Naive B cell (primary cell): ENCODE measurements at places on chromosomes 5 and 9.

DNA sequence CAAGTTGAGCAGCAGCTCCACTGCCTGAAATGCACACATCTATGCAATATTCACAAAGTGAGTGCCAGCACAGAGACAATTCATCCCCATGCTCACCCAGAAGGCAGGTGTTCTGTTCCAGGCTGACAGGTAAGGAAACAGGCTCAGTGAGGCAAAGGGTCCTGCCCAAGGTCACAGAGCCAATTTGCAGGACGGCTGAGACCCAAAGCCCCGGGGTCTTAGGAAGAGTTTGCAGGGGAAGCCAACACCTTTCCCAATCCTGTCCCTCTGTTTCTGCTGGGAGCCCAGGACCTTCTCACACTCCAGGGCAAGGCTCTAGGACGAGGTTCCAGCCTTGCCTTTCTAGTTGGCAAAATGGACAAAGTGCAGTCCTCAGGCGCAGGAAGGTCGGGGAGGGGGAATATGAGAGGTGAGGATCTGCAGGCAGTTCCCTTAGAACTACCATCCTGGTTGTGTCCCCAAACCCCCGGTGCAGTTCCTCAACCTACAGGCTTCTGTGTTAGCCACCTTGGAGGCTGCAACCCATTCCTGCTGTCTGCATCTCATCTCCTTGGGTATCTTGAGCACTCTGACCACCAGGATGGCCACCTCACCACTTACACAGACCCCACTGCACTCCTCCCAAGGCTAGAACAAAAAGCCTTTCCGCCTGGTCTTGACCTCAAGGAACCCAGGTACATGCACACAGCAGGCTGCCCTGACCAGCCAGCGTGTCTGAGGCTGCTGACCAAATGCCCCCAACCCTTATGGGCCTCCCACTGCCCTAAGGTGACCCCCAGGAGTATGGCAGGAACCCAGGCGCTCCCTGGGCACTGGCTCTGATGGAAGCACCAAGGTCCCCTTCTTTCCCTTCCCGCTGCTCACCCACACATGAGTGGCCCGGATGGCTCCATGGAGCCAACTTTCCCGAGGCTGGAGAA lies 1.9 kb upstream of the BRD3 start:
- no peak for DNase-seq

GRCh38 chr5:83450183-83450966 lies 21.2 kb upstream of the VCAN start:
- DNase-seq = no peak

- DNase-seq = no peak
Observed at GRCh38 chr9:1927546-1927945, 87.6 kb upstream of the SMARCA2 start.

GRCh38 chr9:31700252-31701045 lies 684.0 kb upstream of the ACO1 start:
- DNase-seq = no peak

GRCh38 chr5:179370490-179371120 lies 25.3 kb upstream of the ADAMTS2 start:
- no peak for DNase-seq

- no peak for DNase-seq
Observed at GRCh38 chr5:95237324-95237723, 47.6 kb downstream of the MCTP1 start.

DNA sequence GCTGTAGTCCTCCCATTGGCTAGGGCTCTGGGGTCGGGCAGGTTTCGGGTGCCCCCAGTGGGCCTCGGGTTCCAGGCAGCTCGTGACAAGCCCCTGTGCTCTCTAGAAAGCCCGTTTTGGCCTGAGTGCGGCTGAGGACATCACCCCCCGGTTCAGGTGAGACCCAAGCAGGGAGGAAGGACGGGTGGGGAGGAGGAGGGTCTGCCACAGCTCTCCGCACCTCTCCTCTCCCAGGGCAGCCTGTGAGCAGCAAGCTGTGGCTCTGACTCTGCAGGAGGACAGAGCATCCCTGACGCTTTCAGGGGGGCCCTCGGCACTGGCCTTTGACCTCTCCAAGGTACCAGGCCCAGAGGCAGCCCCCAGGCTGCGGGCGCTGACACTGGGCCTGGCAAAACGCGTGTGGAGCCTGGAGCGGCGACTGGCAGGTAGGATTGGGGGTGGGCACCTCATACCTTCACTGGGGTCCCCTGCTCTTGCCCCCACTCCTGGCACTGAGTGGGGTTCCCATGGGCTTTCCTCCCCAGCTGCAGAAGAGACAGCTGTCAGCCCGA lies 672 bp downstream of the PAXX start:
- DNase-seq = no peak

GRCh38 chr9:125867751-125868415 lies 120.7 kb downstream of the PBX3 start:
- no peak for DNase-seq

- DNase-seq = no peak
Observed at GRCh38 chr5:75460532-75460931, 50.9 kb downstream of the CERT1 start.

GRCh38 chr5:98836175-98836574 lies 62.7 kb downstream of the RGMB start:
- DNase-seq = no peak

DNA sequence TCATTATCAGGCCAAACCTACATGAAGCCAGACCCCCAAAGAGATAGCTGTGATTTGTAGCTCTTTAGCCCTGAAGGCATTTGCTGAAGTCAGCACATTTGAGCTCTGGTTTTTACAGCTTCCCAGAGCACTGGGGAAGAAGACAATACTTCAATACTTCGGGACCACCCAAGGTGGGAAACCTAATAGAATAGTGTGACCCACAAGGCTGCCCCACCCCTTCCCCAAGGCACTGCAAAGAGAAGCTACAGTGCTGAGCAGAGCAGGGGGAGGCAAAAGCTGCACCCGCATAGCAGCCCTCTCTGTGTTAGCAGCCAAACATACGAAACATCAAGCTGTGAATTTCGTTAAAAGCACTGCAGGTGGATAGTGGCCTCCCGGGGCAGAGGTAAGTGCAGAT lies 87.3 kb downstream of the HSD17B3 start:
- DNase-seq = no peak

- DNase-seq = no peak
Observed at GRCh38 chr5:151183456-151184245, 26.1 kb upstream of the ANXA6 start.

GRCh38 chr5:120703918-120704587 lies 240.0 kb downstream of the PRR16 start:
- no peak for DNase-seq

DNA sequence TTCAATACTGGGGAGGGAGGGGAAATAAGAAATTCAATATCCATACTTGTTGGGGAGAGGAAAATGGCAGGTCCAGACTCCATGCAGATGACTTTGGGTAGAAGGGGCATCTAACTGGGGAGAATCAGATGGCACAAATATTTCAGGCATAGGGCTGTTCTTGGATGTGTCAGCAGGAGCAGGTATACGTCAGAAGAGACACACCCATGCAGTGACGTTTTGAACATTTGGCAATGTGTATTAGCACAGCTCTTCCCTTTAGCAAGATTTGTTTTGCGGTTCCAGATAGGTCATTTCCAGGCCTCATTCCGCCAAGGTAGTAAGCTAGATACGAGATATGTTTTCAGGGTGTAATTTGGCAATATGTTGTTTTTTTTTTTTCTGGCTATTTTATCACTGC lies 187.2 kb upstream of the CDH10 start:
- no peak for DNase-seq

DNA sequence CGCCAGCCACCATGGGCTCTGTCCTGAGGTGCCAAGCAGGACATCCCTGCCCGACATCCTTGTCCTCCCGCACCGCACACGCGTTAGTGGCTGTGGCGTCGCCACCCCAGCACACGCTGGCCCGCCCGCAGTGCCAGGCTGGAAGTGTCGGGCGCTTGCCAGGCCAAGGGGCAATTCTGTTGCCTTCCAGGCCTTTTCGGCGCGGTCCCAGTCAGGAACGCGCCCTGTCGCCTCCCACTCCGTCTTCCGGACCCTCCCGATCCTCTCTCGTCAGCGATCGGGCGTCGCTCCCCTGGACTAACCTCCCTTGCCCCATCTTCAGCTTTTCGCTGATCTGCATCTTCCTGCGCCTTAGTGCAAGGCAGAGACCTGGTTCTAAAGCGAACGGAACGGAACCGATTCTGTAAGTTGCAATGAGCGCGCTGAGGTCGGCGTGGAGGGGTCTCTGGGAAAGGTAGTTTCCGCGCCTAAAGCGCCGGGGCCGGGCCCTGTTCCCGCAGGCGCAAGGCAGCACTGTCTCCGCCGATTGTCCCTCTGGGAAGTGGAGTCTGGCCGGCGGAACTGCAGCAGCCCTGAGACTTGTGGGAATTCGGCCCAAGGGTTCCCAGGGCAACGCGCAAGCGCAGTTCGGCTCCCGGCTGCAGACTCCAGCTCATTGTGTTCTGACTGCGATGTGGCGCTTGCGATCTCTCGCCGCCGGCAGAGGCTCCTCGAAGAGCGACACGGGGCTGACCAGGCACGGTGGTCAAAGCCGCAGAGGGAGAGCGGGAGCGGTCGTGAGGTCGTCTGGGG lies at the start of gene ZNF454:
Gene ZNF454 (plus strand): TSS at position 630 of the 792 bp plus-strand sequence. CDS start 1,594 bp downstream, outside the sequence.
- no peak for DNase-seq

- no peak for DNase-seq
Observed at GRCh38 chr5:38725371-38725865, 120.4 kb upstream of the OSMR start.

DNA sequence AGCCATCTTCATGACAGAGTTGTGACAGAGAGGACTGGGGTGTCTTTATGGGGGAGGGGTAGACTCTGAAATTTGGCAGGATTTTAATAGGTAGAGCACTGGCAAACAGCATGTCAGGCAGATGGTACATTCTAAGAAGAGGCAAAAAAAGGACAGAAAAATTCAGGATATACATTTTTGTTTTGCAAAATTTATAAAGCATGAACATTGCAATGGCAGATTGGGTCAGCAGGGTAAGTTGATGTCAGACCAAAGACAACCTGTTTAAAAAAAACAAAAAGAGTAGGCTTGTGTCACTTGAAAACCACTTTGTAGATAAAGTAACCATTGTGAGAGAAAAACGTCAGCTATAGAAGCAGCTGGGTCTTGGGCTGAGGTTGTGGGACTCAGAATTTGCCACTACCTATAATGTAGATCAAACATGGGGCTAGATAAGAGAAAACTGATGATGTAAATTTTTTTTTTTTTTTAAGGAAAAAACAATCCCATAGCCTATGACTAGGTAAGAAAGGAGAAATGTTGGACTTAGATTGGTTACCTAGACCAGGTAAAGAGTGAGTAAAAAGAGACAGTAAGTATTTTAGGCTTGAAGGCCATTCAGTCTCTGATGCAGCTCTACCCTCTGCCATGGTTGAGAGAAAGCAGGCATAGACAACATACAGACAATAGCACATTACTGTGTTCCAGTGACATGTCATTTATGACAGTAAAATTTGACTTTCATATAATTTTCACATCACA lies 8.3 kb downstream of the CAMK4 start:
- no peak for DNase-seq

GRCh38 chr5:158773161-158773560 lies 326.6 kb downstream of the EBF1 start:
- no peak for DNase-seq

GRCh38 chr5:140152022-140152999 lies 22.7 kb upstream of the CYSTM1 start:
- DNase-seq = no peak

GRCh38 chr5:32272746-32273145 lies 40.0 kb downstream of the MTMR12 start:
- no peak for DNase-seq

DNA sequence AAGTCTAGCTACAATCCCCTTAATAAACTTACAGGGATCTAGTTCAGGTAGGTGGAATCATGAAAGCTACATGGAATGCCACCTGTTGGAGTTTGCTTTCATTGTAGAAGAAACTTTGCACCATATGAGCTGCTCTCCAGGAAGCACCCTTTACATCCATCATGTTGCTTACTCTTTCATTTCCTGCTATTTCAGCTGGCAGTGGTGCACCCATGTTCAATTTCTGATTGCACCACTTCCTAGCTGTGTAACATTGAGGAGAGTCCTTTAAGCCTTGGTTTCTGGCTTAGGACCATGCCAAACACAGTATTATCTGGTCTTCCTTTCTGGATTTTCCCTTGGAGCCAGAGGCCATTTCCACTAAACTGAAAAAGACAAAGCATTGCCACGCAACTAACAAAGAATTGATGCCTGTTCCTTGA lies 123.3 kb upstream of the SLC12A2 start:
- no peak for DNase-seq

GRCh38 chr5:127585661-127586060 lies 63.2 kb upstream of the CTXN3 start:
- no peak for DNase-seq

- no peak for DNase-seq
Observed at GRCh38 chr9:94865582-94866452, 139.3 kb downstream of the AOPEP start.

DNA sequence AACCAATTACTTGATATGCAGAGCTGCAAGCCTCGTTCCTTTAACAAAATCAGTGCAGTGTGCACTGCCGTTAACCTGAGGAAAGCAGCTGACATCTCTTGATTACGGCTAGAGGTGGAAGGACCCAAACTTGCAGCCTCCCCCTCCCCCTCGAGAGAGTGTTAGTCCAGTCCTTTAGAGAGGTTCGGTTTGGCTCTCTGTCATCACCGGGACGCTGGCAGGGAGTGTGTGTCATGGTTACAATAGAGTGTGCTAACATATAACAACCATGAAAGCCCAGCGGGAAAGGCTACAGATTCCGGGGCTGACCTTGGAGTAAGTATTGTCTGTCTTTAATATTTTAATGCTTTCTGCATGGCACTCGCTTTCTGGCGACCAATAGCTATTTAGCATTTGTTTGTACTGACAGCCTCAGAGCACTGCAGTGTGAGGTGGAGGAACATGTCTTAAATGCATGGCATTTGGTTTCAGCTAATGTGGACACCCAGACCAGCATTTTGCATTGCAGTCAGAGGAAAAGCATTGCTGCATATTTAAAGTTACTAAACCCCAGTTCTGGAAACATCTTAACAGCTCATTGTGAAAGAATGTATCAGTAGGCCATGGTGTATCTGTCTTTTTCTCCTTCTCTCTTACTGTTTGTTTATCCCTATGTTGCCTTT lies 237.5 kb downstream of the CD180 start:
- DNase-seq = no peak

DNA sequence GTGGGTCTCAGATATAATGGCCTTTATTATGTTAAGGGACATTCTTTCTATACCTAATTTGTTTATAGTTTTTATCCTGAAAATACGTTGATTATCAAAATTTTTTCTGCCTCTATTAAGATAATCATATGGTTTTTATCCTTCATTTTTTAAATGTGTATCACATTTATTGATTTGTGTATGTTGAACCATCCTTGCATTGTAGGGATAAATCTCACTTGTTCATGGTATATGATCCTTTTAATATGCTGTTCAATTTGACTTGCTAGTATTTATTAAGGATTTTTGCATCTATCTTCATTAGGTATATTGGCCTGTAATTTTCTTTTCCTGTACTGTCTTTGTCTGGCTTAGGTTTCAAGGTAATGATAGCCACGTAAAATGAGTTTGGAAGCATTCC lies 25.5 kb downstream of the PKD2L2 start:
- DNase-seq = no peak
